ENCODE measurements at places on chromosomes 12 and 14.

DNA sequence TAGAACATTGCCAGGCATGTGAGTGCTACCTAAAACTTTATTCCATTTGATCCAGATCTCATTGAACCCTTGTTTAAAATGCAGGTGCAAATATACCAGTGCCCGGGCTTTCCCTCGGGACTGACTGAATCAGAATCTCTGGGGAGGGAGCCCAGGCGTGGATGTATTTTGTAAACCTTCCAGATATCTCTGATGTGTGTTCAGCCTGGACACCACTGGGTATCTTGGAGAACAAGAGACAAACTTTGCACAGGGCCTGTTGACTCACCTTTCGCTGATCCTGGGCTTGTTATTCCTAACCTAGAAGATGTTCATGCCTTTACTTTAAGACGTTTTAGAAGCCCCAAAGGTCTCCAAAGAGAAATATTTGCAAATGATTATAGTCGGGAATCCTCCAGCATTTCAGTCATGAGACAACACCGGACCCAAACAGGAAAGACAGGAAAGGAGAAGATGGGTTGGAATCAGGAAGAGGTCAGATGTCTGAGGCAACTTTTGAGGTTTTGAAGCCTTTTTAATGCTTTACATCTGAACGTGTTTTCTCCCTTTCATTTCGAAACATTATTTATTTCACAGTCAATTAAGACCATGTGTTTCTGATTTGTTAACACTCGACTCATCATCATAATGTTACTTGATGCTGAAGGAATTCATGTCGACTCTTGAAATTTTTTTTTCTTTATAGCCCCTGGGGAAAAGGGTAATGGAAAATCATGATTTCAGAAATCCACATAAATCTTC, 118.6 kb downstream of the PLXNC1 start:
- DNase-seq = no peak

GRCh38 chr12:62732861-62733427, 202.0 kb downstream of the PPM1H start:
- DNase-seq = no peak

GRCh38 chr12:49583366-49584094, 15.6 kb upstream of the MCRS1 start:
- no peak for DNase-seq

GRCh38 chr12:25995906-25996305, 37.4 kb downstream of the RASSF8 start:
- no peak for DNase-seq

DNA sequence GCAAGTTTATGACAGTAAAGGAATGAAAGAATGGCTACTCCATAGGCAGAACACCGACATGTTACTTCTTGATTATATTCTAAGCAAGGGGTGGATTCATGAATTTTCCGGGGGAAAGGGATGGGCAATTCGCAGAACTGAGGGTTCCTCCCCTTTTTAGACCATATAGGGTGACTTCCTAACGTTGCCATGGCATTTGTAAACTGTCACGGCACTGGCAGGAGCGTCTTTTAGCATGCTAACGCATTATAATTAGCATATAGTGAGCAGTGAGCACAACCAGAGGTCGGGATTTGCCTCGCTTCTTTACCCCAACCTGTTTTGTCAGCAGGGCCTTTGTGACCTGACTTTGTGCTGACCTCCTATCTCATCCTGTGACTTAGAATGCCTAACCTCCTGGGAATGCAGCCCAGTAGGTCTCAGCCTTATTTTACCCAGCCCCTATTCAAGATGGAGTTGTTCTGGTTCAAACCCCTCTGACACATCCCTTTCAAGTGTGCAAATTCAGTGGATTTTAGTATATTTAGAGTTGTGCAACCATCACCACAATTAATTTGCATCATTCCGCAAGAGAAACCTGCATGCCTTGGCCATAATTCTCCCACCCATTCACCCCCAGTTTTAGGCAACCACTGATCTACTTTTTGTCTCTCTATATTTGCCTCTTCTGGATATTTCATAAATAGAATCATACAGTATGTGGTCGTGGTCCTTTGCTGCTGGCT, 27.4 kb downstream of the PALS1 start:
- no peak for DNase-seq

- DNase-seq = no peak
Measured at GRCh38 chr12:55696796-55697462, 10.8 kb downstream of the ITGA7 start.

DNA sequence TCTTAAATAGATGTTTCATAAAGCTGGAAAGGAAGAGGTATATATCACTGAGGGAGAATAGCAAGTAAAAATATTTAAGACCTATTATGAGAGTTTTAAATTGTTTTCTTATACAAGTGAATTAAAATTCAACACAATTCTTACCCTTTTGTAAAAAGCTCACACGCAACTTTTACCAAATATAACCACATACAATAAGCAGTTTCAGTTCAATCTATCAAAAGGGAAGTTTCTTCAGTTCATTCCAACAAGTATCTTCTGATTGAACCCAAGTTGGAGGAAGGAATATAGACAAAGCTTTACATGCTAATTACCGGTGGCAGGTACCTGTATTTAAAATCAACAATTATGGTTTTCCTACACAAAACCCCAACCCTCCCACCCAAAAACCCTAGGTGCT, 41.1 kb downstream of the GTF2A1 start:
- no peak for DNase-seq

DNA sequence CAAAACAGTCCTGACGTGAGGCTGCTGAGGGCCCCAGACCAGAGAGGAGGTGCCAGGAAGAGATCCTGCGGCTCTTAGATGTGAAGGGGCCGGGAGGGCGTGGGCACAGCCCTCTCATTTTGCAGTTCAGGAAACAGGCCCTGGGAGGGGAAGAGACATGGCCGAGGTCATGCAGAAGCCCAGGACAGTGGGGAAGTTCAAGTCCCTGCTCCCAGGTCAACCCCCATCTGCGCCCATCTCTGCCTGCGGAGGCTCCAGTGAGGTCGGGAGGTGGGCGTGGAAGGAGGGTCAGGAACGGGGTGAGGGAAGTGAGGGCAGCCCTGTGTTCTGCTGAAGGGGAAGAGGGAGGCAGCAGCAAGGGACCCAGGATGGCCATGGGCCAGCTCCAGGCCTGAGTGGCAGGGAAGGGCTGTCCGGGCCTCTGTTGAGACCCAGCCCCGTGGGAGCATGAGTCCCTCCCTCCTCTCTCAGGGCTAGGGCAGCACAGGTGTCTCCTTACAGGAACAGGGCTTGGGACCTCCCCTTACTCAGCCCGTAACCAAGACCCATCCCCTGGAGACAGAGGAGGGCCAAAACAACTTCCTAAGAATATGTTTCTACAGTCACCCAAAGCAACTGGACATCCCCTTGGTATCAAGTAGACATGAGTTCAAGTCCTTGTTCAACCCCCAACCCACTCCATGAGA, 90.8 kb downstream of the LGMN start:
- DNase-seq = no peak

DNA sequence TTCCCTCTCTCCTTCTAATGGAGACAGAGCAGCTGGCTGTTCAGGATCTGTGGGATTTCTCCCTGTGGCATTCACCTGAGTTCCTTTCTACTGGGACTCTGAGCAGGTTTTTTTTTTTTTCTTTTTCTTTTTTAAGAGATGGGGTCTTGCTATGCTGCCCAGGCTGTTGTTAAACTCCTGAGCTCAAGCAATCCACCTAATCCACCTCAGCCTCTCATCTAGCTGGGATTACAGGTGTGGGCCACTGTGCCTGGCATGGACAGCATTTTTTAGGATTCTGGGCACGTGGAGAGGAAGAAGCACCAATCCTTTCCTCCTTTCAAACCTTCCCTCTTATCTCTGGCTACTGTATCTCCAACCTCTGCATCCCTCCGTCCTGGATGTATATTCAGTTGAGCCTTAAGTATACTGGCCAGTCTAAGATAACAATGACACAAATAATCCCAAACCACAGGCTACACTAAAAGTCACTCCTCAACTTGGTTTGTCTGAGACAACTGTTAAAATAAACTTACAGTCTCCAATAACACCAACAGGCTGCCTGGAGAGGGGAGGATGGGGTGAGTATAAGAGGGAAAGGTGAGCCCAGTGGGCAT, 16.4 kb upstream of the CELA1 start:
- no peak for DNase-seq

- no peak for DNase-seq
Measured at GRCh38 chr14:97477353-97477752, 680.2 kb downstream of the VRK1 start.

DNA sequence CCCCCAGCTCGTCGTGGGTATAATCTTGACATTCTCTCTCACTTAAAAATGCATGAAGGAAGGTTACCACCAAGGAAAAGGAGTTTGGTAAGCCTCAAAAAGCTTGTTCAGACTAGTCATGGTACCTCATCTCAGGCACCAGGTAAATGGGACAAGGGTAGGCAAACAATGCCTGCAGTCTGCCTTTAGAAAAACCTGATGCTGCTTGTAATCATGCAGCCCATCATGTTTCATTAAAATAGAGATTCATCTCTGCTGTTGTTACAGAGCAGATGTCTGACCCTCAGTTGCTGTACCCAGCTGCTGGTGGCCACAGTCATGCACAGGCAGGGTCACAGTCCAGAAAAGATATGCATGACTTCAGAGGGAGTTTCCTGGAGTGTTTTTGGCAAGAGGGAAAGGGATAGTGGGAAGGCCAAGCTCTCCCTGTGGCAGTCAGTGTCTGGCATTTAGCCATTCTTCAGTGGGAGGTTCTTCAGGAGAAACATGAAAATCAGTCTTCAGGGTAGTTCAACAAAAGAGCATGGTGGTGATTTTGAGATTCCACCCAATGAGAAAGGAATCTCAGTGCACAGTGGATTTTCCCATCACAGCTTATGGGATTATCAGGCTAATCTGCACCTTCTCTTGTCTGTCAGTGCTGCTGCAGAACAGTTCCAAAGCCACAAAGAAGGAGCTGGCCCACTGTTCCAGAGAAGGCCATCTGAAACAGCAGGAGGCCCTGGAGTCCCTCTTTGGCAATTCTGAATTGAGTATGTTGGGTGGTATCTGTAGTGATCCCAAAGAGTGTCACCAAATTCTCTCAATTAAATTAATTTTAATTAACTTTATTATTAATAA, 202.7 kb upstream of the FRMD6 start:
- no peak for DNase-seq

GRCh38 chr12:19224746-19225145, 95.2 kb downstream of the PLEKHA5 start:
- DNase-seq = no peak

- DNase-seq = no peak
Measured at GRCh38 chr12:32754111-32754510, 1.6 kb downstream of the YARS2 start.

- no peak for DNase-seq
Measured at GRCh38 chr14:65336191-65336591, 76.3 kb upstream of the FUT8 start.

GRCh38 chr12:71748081-71748850, 6.4 kb upstream of the RAB21 start:
- no peak for DNase-seq

DNA sequence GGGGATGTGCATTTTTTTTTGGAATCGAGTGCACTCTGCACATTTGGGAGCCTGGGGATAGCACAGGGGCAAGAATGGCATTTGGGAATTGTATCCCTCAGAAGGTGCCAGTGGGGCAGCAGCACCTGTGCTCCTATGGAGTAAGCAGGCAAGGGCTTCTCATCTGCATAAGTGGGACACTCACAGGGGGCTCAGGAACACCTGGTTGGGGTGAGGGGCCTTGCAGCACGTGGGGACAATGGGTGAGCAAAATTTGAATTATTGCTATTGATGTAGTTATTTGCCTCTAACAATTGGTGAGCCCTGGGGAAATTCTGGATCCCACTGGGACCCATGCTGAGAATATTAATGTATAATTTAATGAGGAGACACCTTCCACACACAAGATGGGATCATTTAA, 274.2 kb downstream of the TTC6 start:
- DNase-seq = no peak

DNA sequence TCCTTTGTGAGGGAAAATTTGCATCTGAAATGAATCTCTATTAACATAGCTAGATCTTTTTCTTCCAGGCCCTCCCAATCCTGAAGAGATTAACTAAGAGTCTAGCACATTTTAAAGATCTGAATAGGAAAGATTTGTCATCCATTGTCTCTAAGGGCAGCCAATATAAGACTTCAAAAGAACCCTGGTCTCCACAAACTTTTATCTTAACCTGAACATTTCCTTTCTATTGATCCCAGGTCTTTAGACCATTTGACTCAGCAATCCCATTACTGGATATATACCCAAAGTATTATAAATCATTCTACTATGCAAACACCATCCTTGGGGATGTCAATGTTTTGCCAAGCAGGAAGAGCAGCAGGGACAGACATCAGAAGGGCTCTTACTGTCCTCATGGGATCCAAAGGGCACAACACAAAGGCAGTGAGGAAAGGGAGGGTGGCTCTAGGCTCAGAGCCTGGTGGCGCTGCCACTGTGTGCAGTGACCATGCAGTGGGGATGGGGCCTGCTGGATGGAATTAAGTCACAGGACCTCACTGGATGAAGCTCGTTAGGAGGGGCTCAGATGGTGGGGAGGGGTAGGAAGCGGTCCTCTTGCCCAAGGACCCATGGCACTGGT, 12.7 kb upstream of the BDKRB2 start:
- no peak for DNase-seq

DNA sequence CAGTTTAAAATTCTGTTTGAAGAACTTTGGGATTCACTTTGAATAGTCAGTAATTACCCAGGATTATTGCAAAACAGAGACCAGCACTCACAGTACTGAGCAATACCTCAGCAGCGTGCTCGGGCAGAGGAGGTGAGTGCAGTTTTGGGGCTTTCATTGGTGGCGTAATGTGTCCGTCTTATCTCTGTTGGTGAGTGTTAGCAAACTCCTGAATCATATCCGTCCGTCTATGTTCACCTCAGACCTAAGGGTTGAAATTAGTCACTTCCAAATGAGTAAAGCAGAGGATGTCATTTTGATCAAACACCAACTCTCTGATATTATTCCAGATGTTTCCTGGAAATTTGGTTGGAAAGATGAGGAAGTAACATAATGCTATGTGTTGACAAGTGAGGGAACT, 82.8 kb downstream of the BORCS5 start:
- no peak for DNase-seq

- DNase-seq = peak; percentile 51
Measured at GRCh38 chr12:132614861-132615578, 3.6 kb upstream of the P2RX2 start.

DNA sequence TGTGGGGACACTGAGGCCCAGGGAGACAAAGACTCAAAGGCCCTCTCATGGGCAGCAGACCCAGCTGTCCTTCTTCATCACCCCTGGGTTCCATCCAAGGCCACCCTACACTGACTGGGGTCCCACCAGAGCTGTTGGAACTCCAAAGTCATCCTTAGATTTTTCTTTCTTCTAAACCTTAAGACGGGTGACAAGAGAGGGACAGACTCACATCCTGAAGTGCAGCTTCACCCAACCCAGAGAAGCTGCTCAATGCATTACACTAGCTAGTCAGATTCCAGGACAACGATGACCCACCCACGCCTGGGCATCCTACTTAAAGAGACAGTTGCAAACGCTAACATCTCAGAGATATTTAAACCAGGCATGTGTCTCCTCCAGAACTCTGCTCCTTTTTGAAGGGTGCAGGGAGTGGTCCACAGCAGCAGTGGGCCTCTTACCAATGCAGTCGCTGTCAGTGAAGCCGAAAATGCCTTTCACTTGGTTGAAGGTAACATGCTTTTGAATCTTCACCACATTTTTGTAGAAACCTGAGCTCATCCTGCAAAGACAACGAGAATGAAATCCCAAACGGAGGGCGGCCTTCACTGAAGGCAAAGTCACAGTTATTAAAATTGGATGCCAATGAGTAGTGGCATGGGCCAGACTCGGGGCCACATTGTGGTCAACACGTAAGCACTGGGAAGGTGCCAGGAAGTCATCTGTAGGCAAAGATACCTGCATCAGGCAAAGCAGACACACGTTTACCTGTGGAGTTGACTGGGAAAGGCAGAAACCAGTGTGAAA, 23.4 kb downstream of the SLC25A47 start:
- DNase-seq = no peak
